NCI-H187 (cell line): ENCODE measurements at places on chromosomes 5 and 9.

DNA sequence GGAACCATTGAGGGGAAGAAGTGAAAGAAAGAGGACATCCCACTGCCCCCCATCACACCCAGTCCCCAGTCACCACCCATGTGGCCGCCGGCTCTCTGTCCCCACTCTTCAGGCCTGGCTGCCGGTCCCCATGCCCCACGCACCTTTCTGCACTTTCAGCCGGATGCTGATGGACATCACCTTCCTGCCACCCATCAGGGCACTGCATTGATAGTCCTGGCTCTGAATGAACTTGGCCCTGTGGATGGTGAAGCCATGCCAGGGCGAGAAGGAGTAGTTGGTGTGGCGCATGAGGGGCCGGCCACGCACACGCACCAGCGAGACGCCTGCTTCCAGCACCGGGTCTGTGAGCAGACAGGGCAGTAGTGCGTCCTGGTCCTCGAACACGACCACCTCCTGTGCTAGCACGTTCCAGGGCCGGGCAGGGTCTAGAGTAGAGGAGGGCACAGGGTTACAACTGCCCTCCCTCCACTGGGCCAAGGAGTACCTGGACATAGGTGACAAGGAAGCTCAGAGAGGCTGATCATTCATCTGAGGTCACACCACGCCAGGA lies 6.4 kb downstream of the CSF1R start:
- DNase-seq, result no peak

- no peak for DNase-seq
These were observed 129.2 kb downstream of the ZDHHC21 start for GRCh38 chr9:14563902-14564624.

DNA sequence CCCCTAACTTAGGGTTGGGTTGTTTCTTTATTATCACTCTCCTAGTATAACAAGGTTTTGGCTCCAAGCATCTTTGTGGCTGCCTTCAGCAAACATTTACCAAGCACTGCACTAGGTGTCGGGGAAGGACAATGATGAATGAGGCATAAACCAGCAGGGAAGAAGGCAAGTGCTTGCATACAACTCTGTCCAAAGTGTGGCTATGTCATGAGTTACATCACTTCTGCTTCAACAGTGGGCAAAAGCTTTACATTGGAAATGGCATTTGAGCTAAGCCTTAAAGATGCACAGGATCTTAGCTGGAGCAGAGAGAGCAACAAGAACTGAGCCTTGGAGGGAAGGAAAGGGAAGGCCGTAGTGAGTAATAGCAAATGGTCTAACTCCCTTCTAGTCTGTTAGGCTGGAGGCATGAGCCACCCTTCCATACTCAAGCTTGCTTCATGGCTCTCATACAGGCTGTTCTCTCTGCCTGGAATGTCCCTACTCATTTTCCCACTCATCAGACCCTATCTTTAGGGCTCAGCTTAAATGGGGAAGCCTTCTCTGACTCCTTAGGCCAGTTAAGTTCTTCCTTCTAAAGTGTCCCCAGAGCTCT lies 121.8 kb downstream of the SEMA6A start:
- DNase-seq, result no peak

DNA sequence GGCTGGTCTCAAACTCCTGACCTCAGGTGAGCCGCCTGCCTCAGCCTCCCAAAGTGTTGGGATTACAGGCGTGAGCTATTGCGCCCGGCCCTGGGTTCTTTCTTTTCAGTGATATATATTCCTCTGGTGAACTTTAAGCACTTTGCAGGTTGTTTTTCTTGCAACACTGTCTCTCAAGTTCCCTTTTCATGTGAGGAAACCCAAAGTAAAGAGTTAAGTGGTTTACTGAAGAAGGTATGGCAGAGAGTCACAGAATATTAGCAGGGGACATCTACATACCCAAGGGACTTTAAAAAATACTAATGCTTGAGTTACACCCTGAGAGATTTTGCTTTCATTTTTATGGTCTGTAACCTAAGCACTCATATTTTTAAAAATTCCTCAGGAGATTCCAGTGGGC lies 6.7 kb upstream of the GAPT start:
- no peak for DNase-seq

- no peak for DNase-seq
These were observed 23.8 kb downstream of the SVEP1 start for GRCh38 chr9:110555551-110556331.

DNA sequence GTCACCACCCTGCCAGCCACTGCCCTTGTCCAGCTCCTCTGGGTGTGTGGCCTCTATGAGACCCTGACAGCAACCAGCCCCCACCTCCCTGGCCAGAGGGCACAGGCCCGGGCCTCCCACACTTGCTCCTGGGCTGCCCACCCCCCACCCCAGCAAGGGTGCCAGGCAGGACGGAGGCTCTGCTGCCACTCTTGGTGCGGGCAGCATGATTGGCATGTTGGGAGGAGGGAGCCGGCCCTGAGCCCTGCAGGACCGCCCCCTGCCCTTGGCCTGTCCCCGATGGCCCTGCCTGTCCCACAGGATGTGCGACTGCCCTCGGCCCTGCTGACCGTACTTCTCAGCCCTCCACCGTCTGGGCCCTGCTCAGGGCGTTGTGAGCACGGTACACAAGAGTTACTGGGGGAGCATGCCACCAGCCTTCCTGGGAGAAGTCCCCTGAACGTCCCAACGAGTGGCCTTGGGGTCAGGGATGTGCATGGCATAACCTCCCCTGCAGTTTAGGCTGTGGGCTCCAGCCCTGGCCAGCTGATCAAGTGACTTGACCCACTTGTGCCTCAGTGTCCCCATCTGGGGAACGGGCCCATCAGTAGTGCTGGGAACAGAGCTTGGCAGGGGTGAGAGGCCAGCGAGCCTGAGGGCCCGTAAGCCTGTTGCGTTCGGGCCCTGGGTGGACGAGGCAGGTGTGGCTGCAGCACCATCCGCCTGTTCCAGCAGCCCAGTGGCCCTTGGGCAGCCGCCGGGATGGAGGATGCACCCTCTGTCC lies 16.0 kb downstream of the GPSM1 start:
- DNase-seq, result no peak

DNA sequence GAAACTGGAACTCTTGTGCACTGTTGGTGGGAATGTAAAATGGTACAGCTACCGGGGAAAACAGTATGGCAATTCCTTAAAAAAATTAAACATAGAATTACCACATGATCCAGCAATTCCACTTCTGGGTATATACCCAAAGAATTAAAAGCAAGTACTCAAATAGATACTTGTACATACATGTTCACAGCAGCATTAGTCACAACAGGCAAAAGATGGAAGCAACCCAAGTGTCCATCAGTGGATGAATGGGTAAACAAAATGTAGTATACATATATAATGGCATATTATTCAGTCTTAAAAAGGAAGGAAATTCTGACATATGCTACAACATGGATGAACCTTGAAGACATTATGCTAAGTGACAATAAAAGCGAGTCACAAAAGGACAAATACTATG lies 7.4 kb upstream of the SLC22A5 start:
- DNase-seq, result no peak

- DNase-seq, result no peak
These were observed 575.8 kb downstream of the CSNK1G3 start for GRCh38 chr5:124087752-124088151.

DNA sequence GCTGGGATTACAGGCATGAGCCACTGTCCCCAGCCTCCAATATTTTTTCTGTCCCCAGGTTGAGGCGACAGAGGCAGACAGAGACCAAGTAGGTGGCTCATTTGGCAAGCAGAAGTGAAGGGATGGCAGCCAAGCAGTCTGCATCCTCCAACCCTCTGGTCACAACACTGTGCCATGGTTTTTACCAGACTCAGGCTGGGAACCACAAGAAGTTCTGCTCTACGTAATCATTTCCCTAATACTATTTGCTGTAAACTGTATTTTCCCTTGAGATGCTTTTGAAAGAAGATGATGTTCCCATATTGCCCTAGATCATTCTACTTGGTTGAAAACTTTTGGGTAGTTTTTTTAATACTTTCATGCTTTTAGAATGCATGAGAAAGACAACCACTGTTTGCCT lies 40.5 kb downstream of the PTTG1 start:
- DNase-seq, result no peak

- DNase-seq, result no peak
These were observed 22.1 kb upstream of the PLPP6 start for GRCh38 chr9:4640027-4640426.

DNA sequence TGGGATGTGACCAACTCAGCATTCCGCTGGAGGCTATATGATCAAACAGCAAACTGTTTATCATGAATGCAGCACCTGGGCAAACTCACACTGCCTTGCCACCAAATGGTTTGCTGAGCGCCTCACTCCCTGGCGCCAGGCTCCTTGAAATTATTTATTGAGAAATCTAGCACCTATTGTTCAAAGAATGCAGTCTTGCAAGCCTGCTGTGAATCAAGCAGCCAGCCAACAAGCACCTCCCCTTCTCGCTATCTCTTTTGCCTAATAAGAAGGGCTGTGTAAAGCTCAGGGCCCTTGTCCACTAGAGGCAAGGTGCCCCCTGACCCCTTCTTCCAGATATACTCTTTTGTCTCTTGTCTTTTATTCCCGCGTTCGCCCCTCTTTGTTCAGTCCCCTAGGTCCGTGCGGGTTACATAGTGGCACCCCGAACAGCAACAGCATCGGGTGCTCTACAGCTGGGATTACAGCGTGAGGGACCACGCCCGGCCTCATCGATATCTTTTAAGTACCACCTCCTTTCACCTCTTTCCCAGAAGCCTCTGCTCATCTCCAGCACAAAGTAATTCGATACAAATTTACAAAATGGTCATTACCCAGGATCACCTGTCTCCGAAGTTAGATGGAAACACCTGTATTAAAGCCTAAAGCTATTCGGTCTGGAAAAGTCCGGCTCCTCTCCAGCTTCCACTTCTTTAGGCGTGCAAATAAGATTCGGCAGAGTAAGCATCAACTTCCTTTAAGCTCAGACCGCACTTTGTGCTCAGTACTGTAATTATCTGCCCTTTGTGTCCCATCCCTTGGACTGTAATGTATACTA lies 896 bp downstream of the RIGI start:
- DNase-seq, result no peak

- DNase-seq, result no peak
These were observed 25.2 kb downstream of the DUSP1 start for GRCh38 chr5:172745838-172746237.

GRCh38 chr5:125142458-125142857 lies 396.0 kb upstream of the ZNF608 start:
- no peak for DNase-seq

DNA sequence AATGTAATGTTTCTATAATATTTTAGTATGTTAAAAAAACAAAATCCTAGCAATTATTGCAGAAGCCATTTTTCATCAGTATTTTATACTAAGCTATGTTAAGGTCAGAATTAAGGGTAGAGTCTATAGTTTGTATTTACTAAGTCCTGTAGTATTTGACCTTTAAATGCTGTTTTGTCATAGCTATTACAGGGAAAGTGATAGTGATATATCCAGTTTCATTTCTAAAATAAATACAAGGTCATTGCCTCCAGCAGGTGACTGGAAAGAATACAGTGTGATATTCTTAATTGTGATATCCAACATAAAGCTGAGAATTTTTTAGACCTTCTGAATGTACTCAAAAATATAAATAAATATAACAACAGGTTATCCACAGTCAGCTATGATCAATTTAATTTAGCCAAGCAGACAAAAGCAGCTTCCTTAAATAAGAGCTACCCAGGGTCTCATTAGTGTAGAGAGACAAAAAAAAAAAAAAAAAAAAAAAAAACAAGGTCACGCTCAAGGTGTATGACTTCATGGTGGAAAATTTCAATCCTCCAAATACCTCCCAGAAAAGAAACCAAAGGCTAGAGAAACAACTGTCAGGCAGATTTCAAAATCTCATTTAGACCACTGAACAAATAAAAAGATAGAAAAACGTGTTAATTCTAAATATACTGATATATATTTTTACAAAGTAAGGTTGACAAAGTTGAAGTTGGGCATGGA lies 278.7 kb downstream of the HCN1 start:
- no peak for DNase-seq

DNA sequence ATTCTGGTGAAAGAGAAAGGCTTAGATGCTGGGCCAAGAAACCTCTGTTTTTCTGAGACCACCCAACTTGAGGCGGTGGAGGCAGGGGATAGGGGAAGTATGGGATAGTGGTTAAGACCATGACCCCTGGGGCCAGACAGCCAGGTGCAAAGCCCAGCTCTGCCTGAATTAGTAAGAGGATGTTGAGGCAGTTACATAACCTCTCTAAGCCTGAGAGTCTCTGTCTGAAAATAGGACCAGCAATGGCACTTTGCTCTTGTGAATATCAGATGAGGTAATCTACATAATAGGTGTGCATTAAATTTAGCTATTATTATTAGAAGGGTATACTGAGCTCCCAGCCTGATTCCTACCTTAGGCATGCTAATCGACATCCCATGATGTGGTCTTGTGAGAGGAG lies 68.2 kb downstream of the DOCK2 start:
- no peak for DNase-seq

DNA sequence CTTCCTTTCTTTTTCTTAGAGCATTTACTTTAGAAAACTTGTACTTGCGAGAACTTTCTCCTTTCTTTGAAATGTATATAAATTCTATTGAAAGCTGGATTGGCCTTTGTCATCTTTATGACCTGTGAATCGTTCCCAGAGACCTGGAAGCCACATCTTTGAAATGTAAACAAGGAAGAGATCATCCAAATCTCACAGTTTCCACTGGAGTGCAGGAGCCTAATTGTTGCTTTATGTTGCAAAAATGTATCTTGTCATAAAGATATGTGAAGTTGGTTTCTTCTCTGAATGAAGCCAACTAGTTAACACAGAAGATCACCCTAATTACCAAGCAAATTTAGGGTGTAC lies 1101.8 kb downstream of the TAF11L14 start:
- DNase-seq, result no peak

- DNase-seq, result no peak
These were observed 77.5 kb downstream of the DPYSL3 start for GRCh38 chr5:147432323-147432722.

DNA sequence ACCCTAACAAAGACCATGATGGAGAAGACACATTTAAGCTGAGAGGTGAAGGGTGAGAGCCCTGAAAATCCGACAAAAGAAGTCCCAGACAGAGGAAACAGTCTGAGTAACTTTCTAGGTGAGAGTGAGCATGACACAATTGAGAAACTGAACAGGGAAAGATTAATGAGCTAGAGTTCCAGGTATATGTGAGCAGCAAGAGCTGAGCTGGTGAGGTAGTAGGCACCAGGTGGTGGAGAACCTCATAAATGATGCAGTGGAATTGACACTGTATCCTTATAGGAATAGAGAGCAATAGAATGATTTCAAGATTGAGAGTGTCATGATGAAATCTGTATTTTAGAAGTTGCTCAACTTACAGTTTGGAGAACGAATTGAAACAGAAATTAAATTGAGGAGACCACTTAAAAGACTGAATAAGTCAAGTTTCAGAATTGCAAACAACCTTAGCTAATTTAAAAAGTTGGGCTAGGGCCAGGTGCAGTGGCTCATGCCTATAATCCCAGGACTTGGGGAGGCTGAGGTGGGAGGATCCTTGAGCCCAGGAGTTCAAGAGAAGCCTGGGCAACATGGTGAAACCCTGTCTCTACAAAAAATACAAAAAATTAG lies 89.8 kb downstream of the NREP start:
- DNase-seq, result no peak
